ENCODE measurements at places on chromosomes 3 and 15.

DNA sequence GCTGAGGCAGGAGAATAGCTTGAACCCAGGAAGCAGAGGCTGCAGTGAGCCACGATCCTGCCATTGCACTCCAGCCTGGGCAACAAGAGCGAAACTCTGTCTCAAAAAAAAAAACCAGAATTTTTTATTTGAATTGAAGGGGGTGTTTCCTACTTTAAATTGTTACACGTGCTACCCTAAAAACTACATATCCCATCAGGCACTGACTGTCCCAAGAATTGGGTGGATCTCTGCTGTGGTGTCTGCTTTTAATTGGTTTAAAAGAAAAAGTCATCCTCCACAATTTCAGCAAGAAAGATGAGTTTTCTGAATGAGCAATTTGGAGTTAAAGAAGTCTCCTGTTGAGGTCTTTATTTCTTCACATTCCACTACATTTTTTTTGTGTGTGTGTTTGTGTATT lies 2.1 kb downstream of the PDIA3 start:
- DNase-seq, result no peak

GRCh38 chr15:97899981-97900380 lies 60.5 kb upstream of the ARRDC4 start:
- DNase-seq, result no peak

DNA sequence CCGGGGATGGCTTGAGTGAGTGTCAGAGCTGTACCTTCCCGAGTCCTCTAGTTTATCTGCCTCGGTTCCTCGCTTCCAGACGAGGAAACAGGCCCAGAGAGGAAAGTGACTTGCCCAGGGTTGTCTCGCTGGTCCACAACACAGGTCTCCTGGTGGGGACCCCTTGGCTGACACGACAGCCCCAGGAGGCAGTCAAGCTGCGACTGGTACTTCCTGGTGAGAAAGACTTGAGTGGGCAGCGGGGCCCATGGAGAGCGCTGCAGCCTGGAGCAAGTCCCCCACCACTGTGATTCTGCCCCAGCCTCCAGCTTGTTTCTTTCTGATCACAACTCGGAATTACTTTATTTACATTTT lies 600 bp upstream of the CHRNA5 start:
- DNase-seq, result no peak

DNA sequence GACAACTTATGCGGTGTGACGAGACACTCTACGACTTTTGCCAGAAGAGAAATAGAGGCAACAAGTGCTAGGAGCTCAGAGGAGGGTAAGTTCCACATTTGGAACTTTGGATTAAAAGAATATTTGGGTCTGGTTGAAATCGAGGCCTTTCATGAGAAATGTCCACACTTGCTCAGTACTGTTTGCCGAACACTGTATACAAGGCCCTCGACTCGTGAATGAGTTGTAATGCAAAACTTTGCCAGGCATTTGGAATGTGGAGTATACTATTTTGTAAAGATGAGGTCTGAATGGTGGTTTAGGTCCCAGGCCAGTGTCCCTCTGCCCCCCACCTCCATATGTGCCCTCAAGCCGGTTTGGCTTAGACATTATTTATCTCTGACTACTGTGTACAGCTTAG lies 73.9 kb downstream of the IGF1R start:
- no peak for DNase-seq

DNA sequence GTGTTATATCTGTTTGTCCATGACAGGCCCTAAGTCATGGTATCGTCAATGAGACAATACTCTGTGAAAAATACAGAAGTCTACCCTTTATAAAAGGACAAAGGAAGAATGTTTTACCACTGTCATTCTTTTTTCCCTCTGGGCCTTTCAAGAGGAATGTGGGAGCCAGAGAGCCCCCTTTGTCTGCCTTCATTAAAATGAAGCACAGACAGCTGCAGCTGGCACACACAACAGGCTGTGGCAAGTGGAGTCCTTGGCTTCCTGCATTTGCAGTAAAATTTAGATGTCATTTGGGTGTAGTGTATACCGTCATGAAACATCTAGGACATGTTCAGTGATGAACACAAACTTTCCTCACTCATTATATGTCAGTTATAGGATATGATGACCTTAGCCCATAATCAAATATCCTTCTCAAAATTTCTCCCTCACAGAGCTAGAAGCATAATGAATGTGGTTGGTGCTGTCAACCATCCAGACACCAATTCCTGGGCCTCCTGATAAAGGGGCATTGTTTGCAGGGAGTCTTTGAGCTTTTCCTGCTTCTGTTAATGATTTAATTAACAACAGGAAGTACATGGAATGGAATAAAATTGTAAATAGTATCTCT lies 76.4 kb downstream of the DHX36 start:
- DNase-seq, result no peak

GRCh38 chr3:158782283-158782989 lies 19.4 kb upstream of the MFSD1 start:
- no peak for DNase-seq

- DNase-seq, result no peak
These were observed 142.5 kb upstream of the C2CD4B start for GRCh38 chr15:62307551-62307950.

GRCh38 chr15:35630985-35631384 lies 85.0 kb upstream of the DPH6 start:
- DNase-seq, result no peak

GRCh38 chr3:134803051-134803505 lies 8.0 kb downstream of the EPHB1 start:
- no peak for DNase-seq

DNA sequence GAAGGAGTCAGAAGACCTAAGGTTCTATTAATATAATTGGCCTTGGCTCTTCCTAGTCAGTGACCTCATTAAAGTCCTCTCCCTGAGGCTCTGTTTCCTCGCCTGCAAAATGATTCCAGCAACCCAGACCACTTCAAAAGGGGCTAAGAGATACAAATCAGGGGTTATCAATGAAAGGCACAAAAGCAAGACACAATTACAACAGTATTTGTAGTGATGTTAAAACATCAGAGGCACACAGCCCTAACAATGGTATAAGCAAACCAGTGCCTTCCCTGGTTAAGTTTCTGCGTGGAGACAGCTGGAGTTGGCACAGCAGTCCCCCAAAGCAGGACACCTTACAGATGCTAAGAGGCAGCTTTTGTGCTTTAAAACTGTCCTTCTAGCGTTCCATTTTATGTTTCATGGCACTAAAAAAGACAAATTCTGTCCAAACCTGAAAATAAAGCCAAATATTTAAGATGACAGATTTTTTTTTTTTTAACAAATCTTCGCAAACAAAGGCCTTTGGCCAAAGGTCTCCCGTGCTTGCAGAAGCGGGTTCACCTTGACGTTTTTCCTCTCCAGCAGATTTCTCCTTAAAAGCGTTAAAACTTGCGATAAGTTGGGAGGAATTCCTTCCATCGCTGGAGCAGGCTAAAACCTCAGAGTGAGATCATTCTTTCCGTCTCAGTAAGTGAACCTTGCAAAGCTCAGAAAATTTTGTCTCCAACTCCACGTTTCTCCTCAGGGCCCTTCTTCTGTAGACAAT lies 999 bp downstream of the ZNF280D start:
- no peak for DNase-seq
